Activated CD4-positive, alpha-beta T cell treated with anti-CD3 and anti-CD28 coated beads for 4 hours (primary cell): ENCODE measurements at places on chromosomes 13 and 19.

- no peak for DNase-seq
Measured at GRCh38 chr19:32896516-32897214, 27.1 kb upstream of the SLC7A9 start.

DNA sequence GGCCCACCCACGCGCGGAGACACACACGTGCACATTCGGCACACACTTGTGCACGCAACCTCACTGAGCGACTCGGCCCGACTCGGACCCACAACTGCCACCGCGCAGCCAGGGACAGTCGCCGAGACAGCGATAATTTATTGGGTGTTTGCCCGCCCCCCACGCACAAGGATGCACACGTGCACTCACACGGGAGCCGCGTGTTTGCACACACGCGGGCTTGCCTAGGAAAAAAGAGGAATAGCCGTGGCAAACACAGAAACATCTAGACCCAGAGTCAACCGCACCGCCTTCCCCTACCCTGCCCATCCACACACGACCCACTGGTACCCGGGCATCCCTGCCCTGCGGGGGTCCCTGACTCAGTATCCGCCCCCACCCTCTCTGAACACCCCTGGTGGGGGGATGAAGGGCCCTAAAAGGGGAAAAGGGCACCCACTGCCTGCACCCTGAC lies 1.1 kb upstream of the SSBP4 start:
- peak; percentile 59 for DNase-seq

DNA sequence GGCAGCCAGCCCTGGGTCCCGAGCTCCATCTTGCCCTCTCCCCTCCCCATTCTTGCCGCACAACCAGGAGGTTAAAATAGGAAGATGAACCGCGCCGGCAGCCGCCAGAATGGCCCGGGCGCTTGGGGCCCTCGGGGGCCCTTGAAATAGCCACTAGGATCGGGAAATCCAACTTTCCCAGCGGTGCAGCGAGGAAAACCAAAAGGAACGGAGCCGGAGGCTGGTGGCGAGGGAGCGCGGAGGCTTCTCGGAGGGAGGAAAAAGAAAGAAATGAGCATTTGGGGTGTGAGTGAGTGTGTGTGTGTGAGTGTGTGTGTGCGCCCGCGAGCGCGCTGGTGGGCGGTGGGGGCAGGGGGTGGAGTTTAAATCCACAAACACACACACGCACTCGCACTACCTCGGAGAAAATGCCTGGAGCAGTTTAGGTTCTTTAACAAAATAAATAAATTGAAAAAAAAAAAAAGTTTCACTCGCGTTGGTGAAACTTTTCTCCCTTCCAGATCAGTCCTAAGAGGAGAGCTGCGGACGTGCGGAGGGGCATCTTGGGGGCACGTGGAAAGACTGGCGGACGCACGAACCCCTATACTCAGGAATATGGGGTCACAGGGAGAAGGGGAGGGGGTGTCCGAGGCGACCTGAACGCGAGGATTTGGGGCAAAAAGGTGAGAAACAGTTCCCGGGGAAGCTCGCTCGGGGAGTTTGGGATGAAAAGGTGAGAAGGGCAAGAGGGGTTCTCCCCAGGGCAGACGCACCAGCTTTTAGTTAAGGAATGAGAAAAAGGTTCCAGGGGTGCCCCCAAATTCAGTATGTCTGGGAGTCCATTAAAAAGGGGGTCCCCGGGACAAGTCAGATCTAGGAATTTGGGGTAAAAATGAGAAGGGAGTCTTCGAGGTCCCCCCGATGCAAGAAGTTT lies 1.3 kb downstream of the RFX2 start:
- peak; percentile 82 for DNase-seq

- DNase-seq, result no peak
Measured at GRCh38 chr13:45595965-45596364, 19.6 kb downstream of the ERICH6B start.

GRCh38 chr13:36750046-36750445 lies 69.0 kb upstream of the RFXAP start:
- DNase-seq, result no peak
